ENCODE measurements at places on chromosomes 1 and 21. TPM values are rescaled to one million over a fixed set of nuclear protein-coding genes. Genes with fewer than 3 reads are reported as not detected.

- DNase-seq = no peak
Measured at GRCh38 chr1:1220197-1220596, 6.2 kb upstream of the TNFRSF4 start.

- DNase-seq = no peak
Measured at GRCh38 chr1:182495002-182495401, 45.1 kb downstream of the RGSL1 start.

DNA sequence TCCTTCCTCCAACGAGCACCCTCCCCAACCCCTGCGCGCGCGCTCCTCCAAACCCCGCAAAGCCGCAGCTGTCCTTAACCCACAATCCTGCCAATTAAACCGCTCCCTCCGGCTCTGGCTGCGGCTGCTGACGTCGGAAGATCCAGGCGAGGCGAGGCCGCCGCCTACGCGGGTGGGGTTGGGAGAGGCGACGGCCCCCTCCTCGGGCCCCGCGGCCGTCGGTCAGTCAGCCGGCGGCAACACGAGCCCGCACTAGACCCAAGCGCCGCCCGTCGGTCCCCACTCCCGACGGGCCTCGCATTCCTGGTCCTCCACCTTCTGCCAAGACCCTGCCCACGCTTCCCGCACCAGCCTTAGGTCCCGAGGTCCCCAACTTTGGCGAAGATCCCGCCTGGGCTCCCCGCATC, 75.4 kb downstream of the VWA5B1 start:
- DNase-seq = no peak

DNA sequence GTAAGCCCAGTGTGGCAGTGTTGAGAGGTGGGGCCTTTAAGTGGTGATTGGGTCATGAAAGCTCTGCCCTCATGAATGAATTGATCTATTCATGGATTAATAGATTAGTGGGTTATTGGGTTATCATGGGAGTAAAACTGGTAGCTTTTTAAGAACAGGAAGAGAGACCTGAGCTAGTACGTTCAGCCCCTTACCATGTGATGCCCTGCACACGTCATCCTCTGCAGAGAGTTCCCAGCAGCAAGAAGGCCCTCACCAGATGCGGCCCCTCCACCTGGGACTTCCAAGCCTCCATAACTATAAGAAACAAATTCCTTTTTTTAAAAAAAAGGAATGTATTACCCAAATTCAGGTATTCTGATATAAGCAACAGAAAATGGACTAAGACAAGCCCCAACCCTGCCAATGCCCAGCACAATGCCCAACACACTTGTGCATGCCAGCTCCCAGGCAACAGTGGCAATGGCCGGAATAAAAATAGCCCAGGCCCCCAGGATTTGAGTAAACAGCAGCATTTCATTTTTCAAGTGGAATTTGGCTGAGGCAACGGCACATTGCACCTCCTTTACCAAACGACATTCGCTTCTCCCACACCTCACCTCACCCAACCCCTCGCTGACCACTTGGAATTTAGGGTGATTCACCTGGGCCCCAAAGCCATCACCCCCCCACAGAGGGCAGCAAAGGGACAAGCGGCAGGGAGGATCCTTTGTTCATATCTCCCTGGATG, 215.9 kb downstream of the TOMM20 start:
- DNase-seq = no peak

Gene RBP7
- total RNA-seq = 8.7 TPM

Gene SHISA4
- 29.4 TPM for total RNA-seq
